SK-N-SH treated with all-trans-retinoic acid at 6 μM for 48 hours (cell line): ENCODE measurements at places on chromosomes 5 and 9.

DNA sequence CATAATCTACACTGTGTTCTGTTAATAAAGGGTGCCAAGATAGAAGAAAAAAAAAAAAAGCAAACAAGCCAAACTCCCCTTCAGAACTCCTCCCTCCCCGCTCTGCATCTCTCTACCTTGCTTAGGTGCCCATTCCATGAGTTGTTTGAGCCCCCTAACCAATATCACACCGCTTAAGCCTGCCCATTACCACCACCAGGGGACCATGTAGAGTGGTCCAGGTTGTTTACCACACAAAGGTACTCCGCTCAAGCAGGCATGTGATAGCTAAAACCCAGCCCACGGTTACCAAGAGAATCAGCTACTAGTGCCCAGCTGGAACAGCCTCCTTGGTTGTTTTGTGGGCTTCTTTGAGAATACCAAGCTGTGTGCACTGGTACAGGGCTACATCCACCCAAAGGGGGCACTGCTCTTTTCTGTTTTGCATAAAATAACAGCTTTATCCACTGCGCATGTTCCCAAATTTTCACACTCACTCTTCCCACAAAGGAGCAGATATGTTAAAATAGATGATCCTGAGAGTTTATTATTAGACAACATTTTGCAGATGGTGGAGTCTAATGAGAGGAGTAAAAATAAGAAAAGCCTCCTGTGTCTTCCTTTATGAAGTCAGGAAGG, 304.1 kb downstream of the DEPDC1B start:
- ATAC-seq, result no peak

DNA sequence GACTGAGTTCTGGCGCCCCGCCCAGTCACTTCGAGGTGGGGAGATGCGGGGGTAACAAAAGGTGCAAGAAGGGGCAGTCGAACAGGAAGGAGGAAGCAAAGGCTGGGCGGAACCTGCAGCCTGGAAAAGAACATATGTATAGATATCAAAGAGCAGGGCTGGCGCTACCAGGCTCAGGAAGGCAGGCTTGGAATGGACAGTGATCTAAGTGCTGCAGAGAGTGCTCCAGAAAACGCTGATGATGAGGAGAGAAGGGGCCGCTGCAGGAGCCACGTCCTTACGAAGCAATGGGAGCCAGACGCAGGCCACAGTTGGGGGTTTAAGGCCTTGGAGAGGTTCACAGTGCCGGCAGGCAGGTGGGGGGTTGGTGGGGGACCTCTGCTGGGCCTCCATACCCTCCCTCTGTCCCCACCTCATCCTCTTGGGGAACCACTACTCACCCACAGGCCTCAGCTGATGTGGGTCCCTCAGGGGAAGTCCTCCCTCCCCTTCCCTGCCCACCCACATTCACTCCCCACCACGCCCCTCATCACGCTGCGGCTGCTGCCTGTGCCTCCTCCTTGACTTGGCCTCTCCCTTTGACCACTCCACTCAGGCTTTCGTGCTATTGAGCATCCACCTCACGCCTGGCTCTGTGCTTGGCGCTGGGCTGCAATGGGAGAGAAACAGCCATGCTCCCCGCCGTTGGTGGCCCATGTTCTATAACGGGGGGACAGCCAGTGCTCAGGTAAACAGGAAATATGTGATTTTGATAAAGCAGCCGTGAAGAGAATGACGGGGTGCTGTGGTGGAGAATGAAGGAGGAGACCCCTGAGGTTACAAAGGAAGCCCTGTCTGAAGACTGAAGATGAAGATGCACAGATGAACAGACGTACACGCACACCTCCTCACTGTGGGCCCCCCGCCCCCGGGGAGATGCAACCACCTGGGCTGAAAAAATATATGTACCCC, 40.5 kb upstream of the RPL26L1 start:
- ATAC-seq, result no peak

- peak; percentile 35; the same call in 1 of the 3 replicates for ATAC-seq
Observed at GRCh38 chr5:172881691-172882370, 47.8 kb downstream of the ERGIC1 start.

DNA sequence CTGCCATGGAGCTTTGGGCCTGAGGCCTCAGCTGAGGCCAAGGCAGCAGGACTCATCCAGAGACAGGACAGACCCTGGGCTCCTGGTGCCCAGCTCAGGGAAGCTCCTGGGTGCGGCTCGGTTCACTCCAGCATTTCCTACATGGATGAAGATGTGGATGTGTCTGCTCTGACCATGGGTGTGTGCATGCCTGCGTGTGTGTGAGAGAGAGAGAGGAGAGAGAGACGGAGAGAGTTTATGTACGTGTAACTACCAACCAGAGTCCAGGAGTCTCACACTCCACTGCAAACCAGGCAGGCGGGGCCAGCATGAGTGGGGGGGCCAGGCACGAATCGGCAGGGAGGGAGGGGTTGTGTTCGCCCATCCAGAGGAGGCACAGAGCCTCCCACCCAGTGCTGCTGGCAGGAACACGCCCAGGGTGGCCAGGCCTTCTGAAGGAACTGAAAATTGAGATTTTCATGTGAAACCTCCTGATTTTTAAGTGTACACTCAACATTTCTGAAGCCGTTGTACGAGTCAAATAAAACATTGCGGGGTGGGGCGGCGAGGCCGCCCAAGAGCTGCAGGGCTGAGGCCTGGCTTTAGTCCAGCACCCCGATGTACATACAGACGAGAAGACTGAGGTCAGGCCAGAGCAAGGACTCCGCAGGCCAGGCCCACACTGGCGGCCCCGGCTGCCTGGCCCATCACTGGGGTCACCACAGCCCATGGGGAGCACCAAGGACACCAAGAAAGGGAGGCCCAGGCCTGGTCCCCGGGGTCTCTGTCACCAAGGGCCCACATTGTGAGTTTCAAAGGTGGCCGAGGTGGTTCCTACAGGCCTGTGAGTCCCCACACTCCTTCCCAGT, 88.7 kb downstream of the ADAMTS2 start:
- no peak for ATAC-seq

DNA sequence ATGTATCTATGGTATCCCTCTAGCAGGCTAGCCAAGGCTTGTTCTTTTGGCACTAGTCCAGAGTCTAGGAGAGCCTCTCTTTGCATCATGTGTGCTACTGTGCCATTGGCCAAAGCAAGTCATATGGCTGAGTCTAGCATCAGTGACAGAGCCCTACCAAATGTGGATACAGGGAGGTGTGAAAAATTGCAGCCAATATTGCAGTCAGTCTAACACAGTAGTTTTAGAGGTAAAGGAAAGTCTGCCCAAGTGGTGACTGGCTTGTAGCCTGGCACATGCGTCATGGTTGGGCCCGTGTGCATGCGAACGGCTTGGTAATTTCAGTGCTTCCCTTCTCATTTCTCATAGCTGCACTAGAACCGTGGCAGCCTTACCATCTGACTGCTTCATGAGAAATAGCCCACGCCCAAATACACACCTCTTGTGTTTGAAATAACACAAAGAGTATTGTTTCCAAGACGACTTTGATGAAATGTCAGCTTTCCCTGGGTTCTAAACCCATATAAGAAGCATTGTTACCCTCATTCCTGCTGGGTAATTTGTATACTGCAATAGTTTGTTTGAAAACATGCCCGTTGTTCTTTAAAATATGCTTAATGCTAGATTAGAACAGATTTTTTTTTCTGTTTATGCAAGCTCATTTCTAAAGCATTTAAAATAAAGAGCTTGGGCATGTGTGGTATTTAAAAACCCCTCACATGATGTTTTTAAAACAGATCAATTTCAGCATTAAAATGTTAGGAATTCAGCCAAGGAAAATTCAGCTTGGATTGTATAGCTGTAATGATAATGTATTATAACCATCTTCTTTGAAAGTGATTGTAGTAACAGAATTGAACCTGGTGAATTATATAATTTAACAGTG, 113.2 kb downstream of the TLE4 start:
- ATAC-seq, result peak; percentile 34

DNA sequence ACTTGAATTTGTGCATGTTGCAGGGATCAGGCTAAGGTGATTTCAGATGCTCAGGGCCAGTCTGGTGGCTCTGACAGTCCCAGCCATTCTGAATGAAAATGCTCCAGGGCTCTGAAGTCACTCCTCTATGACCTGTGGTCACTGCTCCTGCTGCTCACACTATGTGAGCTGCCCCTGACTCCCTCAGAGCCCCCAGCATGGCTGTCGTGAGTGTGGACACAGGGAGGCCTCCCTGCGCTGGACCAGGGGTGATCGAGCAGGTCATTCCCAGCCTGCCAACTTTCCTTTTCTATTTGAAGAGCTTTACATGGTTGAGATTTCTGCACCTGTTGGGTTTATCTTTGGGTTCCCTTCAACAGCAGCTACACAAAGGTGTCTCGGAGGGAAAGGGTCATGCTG, 74.5 kb downstream of the WNK2 start:
- no peak for ATAC-seq

DNA sequence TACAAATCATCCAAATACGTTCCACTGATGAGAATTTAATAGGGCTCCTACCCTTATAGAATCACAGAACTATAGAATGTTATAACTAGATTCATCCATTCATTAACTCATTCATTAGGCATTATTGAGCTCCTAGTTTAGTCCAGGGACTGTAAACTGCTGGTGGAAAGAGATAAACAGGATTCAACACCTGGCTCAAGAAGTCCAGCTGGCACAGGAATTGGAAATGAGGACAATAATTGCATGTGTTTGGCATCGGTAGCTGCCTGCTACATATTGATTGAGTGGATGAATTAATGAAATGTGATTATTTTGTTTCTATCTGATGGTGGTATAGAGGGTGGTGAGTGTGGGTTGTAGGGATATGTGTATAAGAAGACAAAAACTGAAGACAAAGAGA, 100.8 kb upstream of the TLE1 start:
- ATAC-seq, result no peak

DNA sequence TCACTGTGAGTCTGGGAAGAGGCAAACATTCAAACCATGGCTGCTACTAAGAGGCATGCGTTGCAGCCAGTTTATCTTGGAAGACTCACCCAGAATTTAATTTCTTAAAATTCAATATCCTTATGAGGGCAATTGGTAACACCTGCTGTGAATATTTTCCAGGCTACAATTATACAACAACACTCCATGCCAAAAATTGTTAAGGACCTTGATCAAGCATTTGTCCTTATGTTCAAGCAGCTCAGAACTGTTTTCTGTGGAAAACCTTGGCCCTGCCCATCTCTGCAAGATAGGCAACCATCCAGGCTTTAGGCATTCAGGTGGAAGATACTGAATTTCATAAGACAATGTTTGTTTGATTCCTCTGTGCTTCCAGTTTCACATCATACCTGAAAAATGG, 327.8 kb downstream of the FBXL7 start:
- no peak for ATAC-seq

DNA sequence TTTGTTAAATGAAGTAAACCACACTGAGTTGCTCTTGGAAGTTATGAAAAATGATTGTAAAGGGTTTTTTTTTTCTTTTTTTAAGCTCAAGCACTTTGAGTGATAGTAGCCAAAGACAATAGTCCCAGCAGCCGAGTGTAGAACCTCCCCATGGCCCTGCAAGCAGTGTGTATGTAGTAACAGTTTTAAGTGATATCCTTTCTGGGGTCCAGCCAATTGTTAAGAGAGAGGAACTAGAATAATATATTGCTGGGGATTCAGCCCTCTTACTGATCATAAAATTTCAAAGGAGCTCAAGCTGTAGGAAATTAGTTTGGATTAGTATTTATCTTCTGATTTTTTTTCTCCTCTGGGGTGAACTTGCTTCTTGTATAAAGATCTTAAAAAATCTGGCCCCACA, 43.2 kb downstream of the NPR3 start:
- ATAC-seq, result no peak; the same call in 2 of the 3 replicates

DNA sequence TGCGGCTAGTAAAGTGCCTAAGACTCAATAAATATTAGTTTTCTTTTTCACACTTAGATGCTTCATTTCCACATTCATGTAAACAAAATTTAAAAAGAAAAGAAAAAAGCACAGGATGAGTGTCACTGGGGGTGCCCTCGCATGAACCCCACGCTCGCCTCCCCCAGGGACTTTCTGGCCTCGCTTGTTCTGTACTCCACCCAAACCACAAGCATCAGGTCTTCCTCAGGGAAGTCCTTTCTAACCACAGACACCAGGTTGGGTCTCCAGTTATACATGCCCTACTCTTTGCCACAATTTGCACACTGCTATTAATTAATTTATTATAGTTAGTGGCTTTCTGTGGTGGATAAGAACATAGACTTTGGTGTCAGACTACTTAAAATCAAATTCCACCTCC, 92.4 kb downstream of the RORB start:
- no peak for ATAC-seq

DNA sequence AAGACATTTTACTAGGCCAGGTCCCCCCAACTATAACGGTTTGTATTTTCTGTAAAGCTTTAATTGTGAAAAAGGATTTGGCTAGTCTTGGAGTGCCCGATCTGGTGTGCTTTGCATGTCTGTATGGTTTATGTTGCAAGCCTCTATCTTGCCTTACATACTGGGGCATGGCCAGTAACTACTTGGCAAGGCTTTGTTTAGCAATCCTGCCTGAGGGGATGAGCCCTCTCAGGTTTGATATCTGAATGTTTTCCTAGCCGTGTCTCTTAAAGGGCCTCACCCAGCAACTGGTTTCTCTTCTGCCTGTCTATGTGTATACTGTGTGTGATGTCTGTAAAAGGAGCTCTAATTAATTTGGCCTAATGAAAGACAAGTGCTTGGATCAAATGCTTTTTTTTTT, 61.3 kb upstream of the SPINK5 start:
- ATAC-seq, result no peak

DNA sequence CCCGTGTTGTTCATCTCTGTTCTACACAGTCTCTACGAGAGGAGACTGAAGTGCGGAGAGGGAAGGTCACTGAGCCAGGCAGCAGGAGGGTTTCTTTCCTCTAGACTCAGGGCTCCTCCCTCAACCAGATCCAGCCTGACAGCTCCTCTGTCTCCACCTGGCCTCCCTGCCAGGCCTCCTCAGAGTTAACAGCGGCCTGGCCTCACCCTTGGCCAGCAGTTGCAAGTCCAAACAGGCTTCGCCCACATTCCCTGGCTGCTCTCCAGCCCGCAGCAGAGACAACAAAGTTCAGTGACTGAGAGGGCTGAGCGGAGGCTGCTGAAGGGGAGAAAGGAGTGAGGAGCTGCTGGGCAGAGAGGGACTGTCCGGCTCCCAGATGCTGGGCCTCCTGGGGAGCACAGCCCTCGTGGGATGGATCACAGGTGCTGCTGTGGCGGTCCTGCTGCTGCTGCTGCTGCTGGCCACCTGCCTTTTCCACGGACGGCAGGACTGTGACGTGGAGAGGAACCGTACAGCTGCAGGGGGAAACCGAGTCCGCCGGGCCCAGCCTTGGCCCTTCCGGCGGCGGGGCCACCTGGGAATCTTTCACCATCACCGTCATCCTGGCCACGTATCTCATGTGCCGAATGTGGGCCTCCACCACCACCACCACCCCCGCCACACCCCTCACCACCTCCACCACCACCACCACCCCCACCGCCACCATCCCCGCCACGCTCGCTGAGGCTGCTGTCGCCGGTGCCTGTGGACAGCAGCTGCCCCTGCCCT, at the start of gene HRCT1:
HRCT1 (plus strand) TSS at position 291 of the 768 bp plus-strand sequence; CDS start at position 377, 86 bp downstream.
- peak; percentile 76 for ATAC-seq

GRCh38 chr9:111034898-111035539, 3.3 kb downstream of the LPAR1 start:
- ATAC-seq, result no peak
